ENCODE measurements at places on chromosomes 6 and 20.

DNA sequence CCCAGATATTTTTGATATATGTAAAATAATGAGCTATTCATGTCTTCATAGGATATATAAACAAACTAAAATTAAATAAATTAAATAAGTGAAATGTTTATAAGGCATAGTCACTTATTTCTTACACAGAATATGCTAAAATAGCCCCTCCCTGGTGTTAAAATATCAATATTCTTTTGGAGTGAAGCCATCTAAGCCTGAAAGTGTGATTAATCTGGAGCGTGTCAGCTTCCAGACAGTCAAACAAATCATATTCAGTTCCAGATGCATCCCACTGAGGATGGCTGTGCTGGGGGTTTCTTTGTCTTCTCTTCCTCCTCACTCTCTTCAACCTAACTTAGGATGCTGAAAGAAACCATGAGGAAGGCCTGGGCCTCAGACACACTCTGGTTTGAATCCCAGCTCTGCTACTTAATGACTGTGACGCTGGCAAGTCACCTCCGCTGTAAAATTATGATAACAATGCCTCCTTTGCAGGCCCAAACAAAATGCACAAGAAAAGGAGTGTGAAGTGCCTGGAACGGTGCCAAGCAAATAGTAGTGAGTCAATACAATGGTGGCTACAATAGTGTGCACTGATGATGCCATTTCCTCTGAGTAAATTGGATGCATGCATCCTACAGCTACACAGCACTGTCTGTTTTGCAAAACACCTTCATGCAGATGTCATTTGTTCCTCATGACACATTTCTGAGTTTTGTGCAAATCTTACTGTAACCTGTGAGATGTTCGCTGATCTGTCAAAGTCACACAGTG lies 161.4 kb downstream of the FOXC1 start:
- DNase-seq = peak; percentile 13

DNA sequence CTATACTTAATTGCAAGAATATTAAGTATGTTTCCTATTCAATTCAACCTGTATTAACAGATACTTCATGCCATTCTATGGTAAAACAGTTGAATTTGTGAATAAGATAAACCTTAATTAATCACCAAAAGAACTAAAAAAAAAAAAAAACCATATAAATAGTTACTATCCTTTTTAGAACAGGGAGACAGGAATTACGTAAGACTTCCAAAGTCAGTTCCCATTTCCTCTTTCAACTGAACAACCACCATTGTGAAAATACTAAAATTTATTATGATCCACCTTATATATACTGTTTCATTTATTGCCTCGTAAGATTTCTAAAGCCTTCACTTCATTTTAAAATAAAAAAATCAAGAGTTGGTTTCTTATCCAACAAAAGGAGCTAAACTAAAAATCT lies 9.4 kb downstream of the CCNC start:
- no peak for DNase-seq

GRCh38 chr6:26205625-26206574 lies 118.7 kb downstream of the HFE start:
- no peak for DNase-seq

DNA sequence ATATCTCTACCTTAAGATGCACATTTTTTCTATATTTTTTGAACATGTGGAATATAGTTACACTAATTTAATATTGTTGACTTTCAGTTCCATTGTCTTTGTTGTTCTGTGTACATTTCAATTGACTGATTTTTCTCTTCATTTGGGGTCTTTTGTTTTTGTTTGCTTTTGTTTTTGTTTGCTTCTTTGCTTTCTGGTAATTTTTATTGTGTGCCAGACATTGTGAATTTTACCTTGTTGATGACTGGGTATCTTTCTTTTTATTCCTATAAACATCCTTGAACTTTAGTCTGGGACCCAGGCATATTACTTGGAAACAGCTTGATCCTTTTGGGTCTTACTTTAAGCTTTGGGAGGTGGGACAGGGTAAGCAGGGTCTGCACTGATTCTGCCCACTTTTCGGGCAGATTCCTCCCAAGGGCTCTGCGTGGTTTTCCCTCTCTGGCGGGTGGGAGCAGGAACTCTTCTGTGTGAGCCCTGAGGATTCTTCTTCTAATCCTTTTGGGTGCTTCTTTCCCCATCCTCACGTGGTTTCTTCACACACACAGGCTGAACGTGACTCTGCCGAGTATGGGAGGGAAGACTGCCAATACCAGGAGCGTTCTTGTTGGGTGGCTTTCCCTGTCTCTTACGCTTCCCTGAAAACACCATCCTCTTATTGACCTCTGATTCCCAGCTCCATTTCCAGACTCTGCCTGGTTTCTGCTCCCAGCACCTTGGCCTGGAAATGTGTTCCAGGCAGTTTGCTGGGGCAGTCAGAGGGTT lies 200.5 kb downstream of the ARID1B start:
- DNase-seq = no peak

DNA sequence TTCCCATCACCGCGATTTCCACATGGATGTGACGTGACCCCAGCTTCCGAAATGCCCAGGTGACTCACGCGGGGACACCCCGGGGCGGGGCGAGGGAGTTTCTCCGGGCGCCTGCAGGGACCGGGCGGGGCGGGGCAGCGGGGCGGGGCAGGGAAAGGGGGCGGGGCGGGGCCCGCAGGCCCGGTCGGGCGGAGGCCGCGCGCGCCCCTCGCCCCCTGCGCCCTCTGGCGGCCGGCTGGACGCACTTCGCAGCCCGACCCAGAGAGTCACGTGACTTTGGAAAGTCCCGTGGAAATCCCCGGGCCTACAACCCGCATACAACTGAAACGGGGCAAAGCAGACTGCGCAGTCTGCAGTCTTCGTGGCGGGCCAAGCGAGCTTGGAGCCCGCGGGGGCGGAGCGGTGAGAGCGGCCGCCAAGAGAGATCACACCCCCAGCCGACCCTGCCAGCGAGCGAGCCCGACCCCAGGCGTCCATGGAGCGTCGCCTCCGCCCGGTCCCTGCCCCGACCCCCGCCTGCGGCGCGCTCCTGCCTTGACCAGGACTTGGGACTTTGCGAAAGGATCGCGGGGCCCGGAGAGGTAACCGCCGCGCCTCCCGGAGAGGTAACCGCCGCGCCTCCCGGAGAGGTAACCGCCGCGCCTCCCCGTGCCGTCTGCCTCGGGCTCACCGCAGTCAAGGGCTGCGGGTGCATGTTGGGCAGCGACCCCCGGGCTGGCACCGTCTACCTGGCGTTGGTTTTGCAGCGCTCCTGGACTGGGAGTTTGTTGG lies at the start of gene TNFAIP3:
TNFAIP3 (plus strand) TSS at position 346 of the 771 bp plus-strand sequence. CDS start 3,969 bp downstream, outside the sequence.
- peak; percentile 94 for DNase-seq

DNA sequence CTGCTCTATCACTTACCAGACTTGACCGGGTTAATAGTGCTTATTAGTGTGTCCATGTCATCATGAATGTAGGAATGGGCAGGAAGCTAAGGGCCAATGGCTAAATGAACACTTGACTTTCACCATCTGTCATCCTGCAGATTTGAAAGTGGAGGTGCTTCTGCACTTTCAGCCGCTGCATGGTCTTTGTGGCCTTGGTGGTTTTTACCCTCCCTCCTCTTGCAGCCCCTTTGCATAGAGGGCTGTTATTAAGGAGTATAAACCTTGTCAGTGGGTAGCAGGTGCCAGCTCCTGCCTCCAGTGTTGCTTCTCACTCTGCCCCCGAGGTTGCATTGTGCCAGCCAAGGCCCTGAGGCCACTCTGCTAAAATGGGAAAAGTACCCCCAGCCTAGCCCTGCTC lies 122.2 kb upstream of the TNFAIP3 start:
- DNase-seq = no peak

DNA sequence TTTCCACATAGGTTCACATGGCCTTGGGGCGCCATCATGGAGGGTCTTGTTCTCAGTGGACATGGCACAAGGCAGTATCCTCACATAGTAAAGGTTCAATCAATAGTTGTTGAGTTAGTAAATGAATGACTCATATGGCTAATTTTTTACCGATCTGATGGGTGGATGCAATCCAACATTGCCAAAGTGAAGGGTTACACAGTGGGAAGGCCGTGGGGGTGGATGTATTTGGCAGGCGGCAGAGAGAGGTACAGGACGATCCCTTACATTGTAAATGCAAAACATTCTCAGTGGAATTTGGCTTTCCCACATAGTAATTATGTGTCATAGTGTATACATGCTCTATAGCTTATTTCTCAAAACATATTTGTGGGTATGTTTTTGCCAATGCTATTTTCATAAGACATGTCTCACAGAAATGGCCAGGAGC lies 21.0 kb upstream of the PDE7B start:
- no peak for DNase-seq

GRCh38 chr20:59625214-59625922 lies 21.0 kb downstream of the PHACTR3 start:
- no peak for DNase-seq

DNA sequence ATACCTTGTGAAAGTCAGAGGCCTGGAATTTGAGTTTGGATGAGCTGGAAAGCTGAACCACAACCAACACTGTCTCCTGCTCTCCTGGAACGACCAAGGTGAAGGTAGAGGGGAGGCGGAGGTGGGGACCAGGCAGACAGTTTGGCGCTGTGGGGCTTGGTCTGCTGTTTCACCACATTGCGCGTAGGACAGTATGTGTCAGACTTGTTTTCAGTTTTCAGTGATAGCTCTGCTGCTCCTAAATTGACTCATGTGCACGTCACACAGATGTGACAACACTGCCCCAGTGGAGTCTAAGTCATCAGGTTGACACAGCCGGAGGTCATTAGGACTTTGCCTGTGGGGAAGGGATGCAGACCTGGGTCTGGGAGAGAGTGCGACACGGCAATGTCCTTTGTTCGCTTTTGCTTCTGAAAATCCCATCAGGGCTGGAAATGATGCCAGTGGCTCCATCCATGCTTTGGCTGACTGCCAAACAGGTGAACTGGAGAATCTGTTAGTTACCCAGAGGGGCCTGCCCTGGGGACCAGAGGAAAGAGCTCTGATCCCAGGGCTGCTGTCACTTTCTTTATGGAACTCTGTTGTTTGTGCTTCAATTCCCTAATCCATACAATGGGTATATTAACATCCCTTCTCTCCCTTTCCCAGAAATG lies 255.5 kb downstream of the CDC5L start:
- DNase-seq = no peak

GRCh38 chr20:53917145-53918019 lies 153.0 kb downstream of the BCAS1 start:
- no peak for DNase-seq

DNA sequence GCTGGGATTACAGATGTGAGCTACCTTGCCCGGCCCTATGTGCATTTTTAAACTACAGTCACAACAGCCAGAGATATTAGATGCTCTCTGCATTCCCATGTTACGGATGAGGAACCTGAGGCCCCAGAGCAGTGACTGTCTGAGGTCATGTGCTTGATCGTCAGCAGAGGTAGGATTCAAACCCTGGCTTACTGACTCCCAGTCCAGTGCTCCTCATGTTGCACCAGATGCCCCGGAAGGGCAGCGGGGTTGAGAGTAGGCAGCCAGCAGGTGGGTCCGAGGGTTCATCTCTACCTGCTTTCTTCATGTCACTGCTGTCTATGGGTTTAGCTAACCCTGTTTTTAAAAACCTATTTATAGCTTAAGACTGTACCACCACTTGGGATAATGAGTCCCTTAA lies 9.3 kb upstream of the ZNF335 start:
- no peak for DNase-seq

DNA sequence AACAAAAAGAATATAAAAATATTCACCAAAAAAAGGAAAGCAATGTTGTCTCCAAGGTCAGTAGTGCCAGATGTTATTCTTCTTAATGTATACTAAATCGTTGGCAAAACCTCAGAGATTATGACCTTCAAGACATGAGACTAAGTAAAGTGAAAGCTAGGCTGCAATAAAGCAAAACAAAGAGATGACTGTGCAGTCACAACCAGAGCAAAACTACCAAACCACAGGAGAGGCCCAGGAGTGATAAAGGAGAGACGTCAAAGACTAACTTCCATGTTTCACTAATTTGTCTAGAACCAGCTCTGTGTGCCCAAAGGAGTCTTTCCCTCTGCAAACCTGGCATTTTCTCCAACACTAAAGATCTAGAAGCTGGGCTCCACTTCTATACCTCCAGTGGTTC lies 155.9 kb upstream of the POU3F2 start:
- no peak for DNase-seq

GRCh38 chr6:131159578-131159977 lies 24.3 kb downstream of the AKAP7 start:
- DNase-seq = no peak

DNA sequence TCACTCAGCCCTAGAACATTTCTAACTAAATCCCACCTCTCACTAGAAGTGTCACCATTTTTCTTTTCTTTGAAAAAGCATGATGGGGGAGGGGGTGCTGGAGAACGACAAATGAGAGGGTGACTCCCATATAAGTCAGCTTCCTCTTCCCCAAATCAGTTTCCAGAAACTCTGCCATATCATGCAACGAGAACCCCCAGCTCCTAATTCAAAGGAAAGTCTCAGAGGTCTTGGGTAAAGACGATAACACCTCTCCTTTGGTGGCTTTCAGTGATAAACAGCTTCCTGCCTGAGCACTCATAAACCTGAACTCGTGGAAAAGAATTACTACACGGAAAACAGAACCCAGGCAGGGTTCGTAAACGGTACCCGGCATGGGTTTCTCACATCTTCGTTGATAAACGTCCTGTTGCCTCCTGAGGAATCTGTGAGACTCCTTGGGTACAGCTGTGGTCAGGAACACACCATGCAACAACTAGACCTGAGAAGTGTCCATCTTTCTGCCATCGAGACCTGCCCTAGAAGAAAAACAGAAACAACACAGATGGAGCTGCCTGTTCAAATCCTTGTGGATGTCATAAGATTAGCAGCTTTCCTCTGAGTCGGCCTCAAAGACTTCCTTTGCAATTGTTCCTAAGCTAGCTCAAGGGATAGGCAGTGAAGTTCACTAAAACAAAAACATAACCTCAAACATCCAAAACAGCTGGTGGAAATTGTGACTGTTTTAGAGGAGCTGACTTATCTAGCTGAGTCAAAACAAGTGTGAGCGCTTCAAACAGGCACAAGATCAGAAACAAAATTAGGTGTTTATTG lies 185.8 kb upstream of the PRDM1 start:
- DNase-seq = no peak

GRCh38 chr6:53064726-53065265 lies 408 bp upstream of the FBXO9 start:
- peak; percentile 95 for DNase-seq

DNA sequence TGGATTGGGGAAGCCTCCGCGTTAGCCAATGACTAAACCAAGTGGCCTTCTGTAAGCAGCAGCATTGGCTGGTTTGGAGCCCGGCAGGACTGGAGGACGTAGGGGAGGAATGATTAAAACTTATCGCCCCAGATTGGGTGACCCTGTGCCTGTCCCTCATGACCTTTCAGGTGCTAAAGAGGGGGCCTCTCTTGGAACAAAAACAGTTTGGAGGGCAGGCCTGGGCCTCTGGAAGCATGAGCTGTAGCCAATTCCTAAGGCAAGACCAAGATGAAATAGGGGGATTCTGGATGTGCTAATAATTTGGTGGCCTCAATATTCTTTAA lies 1.4 kb downstream of the GMPR start:
- DNase-seq = no peak

GRCh38 chr20:7305976-7306375 lies 538.5 kb downstream of the BMP2 start:
- DNase-seq = no peak

DNA sequence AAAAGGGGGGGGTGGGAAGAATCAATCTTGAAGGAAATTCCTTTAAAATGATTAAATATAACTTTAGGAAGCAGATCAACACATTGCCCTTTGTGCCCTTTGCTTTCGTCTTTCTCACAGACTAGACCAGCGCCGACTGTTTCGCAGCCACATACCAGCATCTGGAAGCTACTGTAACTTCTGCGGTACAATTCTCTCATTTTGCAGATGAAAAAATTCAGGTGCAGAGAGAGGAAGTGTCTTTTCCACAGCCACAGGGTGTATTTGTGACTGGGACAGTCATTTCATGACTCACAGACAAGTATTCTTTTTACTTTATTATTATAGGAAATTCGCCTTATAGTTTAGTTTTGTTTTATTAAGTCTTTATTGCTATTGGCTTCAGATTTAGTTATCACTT lies 84.2 kb downstream of the UST start:
- no peak for DNase-seq

Measured in activated CD4-positive, alpha-beta T cell treated with anti-CD3 and anti-CD28 coated beads, Interleukin-2, amount 50 U/mL, for 4 hours (primary cell).